ENCODE measurements at places on chromosomes 3 and 15.

GRCh38 chr3:53764026-53764775, 82.0 kb downstream of the CHDH start:
- DNase-seq, result no peak

- no peak for DNase-seq
These were observed 317.7 kb downstream of the MECOM start for GRCh38 chr3:169345662-169346331.

GRCh38 chr3:54303517-54304375, 181.4 kb downstream of the CACNA2D3 start:
- DNase-seq, result no peak

GRCh38 chr3:14514323-14514720, 25.8 kb downstream of the GRIP2 start:
- DNase-seq, result no peak

GRCh38 chr15:52098323-52098722, 14.3 kb downstream of the BCL2L10 start:
- no peak for DNase-seq

Data from activated CD4-positive, alpha-beta T cell treated with anti-CD3 and anti-CD28 coated beads, Interleukin-2, amount 50 U/mL, for 24 hours (primary cell).